ENCODE measurements at places on chromosomes 5 and 9.

DNA sequence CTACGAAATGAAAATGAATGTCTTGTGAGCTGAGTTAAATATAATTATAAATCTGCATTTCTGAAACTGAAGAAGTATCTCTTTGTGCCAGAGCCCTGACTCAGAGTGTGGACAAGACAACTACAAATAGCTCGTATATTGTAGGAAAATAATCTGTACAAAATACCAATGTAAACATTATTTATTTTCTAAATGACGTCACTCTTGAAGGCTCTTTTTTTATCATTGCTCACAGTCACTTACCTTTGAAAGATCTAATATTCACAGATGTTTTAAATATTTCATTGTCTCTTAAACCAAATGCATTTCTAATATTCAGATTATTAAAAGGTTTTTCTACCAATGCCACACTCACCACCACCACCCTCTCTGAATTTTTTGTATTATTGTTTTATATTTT lies 226.1 kb downstream of the SLCO4C1 start:
- DNase-seq: no peak

DNA sequence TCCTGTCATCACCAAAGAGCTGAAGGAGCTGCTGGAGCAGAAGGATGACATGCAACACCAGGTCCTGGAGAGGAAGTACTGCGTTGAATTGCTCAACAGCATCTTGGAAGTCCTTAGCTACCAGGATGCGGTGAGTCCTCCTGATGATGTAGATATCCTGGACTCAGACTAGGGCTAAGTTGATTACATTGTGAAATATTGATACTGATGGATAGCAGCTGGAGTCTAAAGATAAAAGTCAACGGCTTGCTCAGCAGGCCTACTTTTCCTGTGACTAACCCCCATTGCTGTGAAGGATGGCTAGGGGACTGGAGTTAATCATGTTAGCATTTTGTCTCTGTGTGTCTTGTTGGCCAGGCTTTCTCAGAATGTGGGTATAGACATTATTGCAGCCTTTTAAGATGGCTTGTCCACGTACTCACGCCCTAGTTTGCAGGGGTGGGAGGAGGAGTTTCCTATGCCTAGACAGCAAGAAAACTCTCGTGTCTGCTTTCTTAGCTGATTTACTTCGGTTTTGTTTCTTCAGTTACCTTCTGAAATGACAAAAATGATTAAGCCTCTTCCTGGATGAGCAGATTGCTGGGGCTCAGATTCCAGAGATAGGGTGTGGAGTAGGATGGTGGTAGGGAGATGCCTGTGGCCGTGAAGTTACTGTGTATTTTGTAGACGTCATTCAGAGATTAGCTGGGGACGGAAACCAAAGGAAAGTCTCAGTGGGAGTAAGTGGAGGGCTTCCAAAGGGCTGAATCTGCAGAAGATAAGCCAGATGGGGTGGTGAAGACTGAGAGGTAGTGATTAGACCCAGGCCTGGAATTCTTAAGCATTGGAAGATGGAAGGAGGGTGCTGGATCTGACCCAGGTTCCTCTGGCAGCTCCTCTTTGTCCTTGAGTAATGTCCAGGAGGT lies 166.3 kb downstream of the DOCK2 start:
- DNase-seq: peak; percentile 80

GRCh38 chr5:145800181-145800580 lies 35.0 kb downstream of the PRELID2 start:
- no peak for DNase-seq

- peak; percentile 72 for DNase-seq
Measured at GRCh38 chr9:92614763-92615461, 55.0 kb downstream of the IPPK start.

DNA sequence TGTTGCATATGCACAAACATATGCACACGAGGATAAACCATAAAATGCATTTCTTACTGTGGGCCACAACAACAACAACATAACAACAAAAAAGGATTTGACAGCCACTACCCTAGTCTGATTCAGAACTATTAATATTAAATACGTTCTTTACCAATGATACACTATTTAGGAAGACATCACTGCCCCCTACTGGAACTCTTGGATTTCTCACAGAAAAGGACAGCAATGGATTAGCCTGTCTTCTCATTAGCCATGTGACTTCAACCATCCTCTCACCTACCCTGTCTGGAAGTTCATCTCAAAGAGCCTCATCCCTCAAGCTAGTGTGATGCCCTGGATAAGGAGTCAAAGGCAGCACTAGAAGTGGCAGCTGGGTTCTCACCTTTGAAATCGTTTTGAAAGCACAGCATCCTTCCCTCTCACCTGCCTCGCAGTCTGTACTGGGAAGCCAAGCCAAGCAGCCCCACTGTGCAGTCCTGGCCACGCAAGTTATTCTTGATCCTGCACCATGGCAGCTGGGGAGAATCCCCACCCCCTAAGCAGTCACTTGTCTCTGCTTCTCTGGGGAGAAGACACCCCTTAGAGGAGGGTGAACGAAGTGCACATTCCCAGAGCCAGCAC lies 64.6 kb downstream of the SH3TC2 start:
- DNase-seq: no peak

DNA sequence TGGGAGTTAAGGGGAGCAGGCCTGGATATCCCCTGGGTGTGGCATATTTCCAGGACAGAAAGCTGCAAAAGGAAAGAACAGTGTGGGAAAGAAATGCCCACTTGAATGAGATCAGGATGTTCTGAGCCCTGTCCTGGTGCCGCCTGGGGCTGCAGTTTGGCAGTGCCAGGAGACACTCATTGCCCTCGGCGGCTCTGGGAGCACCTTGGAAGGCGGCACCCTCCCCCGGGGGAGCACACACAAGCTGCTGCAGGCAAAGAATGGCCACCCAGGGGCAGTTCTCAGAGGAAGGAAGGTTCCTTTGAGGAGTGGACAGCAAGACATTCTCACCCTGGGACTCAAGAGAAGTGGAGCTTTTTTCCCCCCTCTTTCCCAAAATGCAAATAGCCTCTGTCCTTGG lies 305.3 kb downstream of the NTRK2 start:
- DNase-seq: no peak

DNA sequence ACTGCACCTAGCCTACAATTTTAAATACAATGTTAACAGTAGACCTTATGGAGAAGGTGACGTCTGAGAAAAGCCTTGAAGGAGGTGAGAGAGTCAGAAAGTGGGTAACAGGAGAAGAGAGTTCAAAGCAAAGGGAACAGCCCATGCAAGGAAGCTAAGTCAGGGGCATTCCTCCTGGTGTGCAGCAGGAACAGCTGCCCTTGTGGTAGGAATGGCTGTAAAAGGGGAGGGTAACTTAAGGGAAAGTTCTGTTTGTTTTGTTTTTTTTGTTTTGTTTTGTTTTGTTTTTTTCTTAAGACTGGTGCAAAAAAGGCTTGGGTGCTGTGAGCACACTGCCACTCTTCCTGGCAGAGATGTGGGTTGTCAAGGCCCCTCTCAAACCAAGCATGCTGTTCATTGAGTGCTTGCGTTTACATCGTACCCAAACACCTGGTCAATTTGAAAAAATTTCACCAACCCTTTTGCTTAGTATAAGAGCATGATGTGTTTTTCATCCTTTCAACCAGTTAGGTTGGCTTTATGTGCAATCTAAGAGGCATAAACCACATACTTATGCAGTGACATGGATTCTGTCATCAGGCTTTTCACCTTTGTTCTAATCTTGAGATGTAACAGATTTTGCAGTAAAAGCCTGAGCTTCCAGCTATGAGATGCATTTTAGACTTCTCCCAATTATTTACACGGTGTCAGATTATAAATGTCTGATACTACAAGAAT lies 279.7 kb downstream of the GLIS3 start:
- DNase-seq: no peak

DNA sequence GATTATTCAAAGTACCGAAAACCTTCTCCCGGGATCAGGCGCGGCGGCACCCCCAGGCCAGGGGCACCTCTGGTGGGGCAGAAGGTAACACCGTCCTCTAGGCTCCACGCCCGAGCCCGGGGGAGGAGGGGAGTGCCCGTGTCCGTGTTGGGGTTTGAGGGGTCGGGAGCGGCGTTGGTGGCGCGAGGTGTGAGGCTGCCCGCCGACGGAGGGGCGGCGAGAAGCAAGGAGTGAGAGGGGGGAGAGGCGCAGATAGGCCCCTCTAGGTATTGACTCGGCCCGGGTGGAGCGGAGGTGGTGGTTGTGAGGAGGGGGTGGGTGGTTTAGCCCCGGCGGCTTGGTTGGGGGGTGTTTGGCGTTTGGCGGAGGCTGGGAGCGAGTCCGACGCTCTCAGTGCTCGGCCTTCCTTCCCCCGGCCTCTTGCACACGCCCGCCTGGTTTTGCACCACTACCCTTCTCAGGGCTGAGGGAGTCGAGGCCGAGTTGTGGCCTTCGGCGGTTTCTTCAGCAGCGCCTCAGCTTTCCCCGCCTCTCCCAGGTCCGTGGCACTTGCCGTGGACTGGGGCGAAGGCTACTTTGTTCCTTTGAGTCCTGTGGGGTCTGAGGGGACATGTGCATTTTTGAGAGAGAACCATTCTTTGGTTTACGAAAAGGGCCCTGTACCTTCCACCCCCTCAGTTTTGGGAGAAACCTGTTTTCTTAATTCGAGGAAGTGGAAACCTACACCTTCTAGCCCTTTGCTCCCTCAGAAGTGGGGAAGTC lies 450 bp downstream of the GPBP1 start:
- no peak for DNase-seq

DNA sequence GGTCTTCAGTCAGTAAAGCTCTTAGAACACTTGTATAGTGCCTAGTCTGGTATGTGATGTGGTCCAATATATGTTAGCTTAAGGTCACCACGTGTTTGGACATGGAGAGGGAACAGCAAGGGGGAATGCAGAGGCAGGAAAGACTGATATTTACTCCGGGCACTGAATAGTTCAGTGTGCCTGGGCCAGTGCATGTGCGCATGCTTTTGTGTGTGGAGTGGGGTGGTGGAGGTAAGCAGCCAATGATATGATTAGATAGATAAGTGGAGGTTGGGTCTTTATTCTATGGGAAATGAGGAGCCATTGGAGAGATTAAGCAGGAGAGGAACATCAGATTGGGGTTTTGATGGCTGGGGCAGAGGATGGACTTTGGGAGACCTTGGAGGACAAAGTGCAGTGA lies 14.0 kb downstream of the OR13J1 start:
- no peak for DNase-seq

DNA sequence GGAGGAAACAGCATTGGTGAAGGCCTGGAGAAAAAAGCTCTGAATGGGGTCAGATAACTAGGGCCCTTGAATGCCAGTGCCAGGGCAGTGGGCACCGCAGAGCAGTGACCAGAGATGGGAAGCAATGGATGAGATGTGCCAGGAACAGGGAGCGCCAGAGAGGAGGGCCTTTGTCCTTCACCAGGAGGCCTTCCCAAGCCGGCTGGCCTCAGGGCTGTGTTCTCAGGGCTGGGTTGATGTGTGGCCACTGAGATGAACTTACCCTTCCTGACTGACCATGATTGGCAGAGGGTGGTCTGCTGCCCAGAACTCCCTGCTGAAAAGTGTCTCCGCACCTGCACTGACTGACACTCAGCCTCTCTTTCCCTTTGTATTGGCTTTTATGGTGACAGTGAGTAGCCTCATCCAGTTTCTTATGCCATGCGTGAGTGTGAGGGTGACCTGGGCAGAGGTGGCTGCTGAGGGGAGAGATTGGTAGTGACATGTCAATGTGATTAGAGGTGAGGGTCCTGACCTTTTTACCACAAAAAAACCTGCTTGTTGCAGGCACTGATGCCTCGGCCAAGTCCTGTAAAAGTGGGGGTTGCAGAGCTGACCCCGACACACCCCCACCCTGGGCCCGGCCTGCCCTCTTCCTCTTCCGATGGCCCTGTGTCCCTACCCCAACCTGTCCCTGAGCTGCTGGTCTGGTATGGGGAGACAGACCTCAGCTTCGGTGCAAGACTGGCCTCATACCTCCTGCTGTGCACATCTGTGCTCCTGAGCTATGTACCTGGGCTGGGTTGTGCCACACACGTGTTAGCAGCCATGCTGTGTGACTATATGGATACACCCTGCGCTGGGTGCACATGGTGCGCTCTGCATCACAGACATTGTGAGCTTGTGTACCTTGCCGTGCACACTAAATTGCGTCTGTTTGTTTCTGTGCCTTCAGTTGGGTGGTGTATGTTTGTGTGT lies 57.1 kb upstream of the PSD2 start:
- DNase-seq: no peak

GRCh38 chr5:149039506-149039905 lies 23.4 kb downstream of the SH3TC2 start:
- no peak for DNase-seq

DNA sequence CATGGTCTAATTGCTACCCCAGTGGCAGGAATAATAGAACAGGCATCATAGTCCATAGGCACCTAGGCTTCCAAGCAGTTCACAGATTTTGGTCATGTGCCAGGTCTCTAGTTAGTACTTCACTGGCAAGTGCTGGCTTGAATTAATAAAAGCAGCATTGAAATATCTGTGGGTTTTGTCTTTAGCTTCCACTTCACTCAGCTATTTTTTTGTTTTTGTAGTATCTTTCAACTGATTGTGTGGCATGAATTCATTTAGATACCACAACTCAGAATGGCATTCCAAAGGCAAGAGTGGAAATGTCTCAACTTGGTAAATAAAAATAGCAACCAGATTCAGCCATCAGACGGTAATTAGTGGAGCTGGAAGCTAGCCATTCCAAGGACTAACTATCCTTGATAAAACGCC lies 27.9 kb upstream of the ITGA2 start:
- DNase-seq: no peak

DNA sequence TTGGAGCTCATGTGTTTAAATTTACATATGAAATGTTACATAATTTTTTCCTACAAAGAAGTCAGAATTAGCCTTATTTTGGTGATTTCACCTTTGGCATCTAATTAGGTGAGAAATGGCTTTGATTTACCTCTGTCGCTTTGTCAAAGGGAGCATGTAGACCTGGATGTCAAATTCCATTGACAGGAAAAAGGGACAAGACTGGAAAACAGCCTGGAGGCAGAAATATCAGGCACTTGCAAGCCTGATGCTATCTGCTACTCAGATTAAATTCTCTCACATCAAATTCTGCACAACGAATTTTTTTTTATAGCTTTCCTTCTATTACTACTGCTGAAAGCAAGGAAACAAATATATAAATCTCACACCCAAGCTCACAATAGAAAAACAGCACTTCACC lies 54.1 kb upstream of the CTNND2 start:
- no peak for DNase-seq

- DNase-seq: no peak
Measured at GRCh38 chr5:37715361-37715760, 124.5 kb downstream of the GDNF start.

GRCh38 chr5:137617528-137618205 lies 118.2 kb downstream of the KLHL3 start:
- DNase-seq: no peak

- DNase-seq: no peak
Measured at GRCh38 chr5:96712100-96712746, 50.0 kb downstream of the CAST start.

- DNase-seq: no peak
Measured at GRCh38 chr9:81363916-81364480, 325.3 kb downstream of the TLE1 start.

- DNase-seq: peak; percentile 40
Measured at GRCh38 chr5:134948911-134949310, 18.8 kb upstream of the CATSPER3 start.

DNA sequence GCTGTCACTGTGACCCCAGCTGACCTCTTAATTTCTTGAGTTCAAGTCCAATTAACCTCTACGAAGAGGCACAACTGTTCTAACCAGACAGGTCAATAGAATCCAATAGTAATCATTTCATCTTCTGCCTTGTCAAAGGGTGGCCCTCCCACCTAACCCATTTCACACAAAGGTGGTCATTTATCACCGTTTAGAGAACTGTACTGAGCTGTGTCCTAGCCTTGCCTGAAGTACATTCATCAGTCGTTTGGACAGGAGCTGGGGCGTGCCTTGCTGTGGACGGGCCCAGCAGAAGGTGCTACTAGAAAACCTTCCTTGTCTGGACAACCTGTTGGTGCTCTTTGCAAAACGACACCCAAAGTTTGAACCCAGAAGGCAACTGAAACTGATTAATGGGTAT lies 605.4 kb downstream of the ISL1 start:
- DNase-seq: no peak

GRCh38 chr9:83511051-83511450 lies 27.1 kb downstream of the FRMD3 start:
- DNase-seq: no peak
